Skeletal muscle cell (primary cell): ENCODE measurements at places on chromosomes 3 and 15.

DNA sequence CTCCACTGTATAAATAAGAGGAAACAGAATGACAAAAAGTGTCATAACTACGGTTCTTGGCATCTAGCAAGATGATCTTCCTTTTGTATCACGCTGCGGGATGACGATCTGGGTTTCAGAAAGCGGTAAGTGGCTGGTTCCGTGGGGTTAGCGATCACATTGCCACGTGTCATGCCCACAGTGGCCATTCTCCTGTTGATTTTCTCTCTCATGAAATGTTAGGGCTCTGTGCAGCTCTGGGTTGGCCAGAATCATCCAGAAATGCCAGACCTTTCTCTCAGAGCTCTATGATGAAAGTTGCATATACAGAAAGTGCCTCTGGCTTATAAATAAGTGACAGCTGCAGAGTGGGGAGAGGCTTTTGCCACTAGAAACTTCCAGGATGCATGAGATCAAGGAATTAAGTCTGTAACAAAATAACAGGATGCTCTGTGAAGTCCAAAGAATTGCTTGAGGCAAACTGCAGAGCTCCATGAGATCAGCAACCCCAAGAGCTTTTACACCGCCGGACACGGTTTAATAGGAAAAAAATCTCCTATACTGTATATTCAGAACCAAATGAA is 71.6 kb downstream of the ABTB1 start:
- no peak for DNase-seq

DNA sequence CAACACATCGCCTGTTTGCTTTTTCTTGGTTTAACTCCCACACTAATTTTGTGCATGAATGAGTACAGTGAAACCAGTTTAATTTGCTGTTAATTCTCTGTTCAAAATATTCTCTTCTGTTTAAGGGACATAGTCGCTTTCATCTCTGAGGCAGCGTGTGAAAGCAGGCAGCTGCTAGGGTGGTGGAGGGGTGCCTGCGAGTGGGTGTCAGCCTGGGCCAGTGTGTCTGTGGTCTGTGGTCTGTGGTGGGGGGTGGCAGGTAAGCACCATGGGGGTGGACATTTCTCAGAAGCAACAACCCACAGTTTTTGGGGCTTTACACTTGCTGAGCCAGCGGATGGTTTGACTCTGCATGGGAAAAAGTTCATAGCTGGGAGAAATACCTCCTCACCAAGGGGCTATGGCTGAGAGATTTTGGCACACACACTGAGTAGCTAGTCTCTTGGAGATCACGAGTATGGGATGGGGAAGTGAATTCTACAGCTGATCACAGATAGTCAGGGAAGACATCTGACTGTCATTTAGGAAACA is 109.2 kb downstream of the EPHB1 start:
- no peak for DNase-seq

- no peak for DNase-seq
Measured at GRCh38 chr3:127735767-127736693, 63.3 kb downstream of the ABTB1 start.

GRCh38 chr3:155805204-155805801 is 775 bp downstream of the C3orf33 start:
- no peak for DNase-seq

DNA sequence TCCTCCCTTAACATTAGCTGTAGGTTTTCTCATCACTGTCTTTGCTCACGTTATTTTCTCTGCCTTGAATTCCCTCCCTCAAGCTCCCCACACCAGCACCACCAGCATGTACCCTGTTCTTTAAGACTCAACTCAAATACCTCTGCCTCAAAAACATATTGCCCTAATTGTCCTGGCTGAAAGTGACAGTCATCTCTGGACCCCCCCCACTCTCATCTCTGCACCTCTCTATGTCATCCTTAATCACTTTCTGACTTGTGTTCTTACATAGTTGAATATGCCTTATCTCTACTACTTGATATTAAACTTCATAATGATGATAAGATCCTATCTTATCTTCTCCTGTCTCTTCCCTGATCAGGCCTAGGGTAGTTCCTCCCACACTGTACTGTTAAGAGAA is 345.2 kb upstream of the TPRG1 start:
- DNase-seq = no peak

DNA sequence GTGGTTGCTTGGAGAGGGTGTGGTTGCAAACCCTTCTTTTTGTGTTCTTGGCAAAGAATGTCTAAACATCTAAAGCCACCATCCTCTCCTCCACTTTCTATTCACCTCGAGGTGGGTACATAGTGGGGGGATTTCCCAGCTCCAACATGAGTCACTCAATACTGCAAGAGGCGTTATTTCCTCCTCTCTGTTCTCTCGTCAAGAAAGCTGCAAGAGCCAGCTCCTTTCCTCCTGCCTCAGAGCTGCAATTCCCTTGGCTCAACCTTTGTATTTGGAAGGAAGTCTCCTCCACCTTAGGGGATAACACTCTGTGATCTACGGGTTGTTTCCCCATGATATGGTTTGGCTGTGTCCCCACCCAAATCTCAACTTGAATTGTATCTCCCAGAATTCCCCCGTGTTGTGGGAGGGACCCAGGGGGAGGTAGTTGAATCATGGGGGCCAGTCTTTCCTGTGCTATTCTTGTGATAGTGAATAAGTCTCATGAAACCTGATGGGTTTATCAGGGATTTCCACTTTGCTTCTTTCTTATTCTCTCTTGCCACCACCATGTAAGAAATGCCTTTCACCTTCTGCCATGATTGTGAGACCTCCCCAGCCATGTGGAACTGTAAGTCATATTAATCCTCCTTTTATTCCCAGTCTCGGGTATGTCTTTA is 138.4 kb downstream of the PLCL2 start:
- no peak for DNase-seq

GRCh38 chr15:85116925-85117646 is 135.4 kb downstream of the PDE8A start:
- no peak for DNase-seq
